EL (cell line): ENCODE measurements at places on chromosomes 7 and 10.

GRCh38 chr7:116259871-116260440 is 49.6 kb downstream of the TES start:
- DNase-seq: peak; percentile 87

- no peak for DNase-seq
Observed at GRCh38 chr10:1644191-1644711, 93.1 kb downstream of the ADARB2 start.

- DNase-seq: no peak
Observed at GRCh38 chr7:69597278-69598076, 798 bp upstream of the AUTS2 start.

GRCh38 chr10:71704816-71705215 is 14.8 kb downstream of the C10orf105 start:
- DNase-seq: no peak

- DNase-seq: no peak
Observed at GRCh38 chr7:30977896-30978564, 14.3 kb downstream of the GHRHR start.

GRCh38 chr10:71366690-71367089 is 30.0 kb upstream of the CDH23 start:
- DNase-seq: no peak

DNA sequence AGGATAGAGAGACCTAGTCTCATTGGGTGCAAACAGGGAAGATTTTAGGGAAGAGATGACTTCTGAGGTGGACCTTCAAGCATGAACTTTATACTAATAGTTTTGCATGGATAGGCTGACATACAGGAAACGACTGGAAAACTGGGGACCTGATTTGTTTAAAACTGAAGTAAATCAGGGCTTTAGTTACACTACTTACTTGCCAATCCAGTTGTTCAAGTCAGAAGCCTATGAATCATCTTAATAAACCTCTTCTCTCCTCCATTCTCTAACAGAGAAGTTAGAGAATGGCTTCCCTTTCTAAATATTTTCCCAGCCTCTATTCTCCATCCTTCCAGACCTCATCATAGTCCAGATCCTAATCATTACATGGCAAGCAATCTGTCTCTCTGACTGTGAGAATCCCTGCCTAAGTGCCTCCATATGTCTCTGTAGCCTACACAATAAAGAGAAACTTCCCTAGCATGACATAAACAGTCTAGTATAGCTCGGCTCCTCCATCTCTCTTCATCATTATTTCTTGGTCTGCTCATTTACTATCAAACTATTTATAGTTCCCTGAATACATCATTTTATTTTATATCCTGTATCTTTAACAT is 55.8 kb downstream of the PRKG1 start:
- no peak for DNase-seq

DNA sequence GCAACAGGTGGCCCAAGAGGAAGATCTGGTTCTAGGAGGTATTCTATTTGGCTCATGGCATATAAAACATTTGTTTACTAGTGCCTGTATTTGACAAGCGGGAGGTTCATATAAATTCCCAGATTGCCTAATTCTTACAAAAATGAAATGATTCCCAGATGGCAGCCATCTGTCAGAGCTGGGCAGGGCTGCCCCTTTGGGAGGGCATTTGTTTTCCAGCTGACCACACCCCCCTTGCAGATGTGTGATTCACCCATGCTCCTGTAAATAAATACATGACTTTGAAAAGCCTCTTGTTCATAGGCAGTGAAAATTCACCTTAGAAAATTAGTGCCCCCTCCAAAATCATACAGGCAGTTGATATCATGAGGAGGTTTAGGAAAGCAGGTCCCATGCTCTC is 8.6 kb downstream of the VWC2 start:
- DNase-seq: no peak

DNA sequence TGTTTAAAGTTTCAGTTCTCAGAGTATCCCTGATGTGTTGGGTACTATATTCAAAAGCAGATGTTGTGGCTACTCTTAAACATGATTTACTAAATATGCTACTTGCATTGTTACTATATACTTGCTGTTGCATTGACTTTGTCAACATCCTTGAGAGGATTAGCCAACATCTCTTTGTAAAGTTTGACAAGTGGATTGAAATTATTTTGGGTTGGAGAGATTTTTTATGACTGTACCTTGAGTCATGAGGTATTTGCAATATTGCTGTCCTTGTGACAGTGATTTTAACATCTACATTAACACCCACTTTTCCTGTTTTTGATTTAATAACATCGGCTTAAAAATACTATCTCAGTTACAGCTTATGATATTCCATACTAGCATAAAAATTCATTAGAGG is 31.9 kb downstream of the MRC1 start:
- DNase-seq: no peak

DNA sequence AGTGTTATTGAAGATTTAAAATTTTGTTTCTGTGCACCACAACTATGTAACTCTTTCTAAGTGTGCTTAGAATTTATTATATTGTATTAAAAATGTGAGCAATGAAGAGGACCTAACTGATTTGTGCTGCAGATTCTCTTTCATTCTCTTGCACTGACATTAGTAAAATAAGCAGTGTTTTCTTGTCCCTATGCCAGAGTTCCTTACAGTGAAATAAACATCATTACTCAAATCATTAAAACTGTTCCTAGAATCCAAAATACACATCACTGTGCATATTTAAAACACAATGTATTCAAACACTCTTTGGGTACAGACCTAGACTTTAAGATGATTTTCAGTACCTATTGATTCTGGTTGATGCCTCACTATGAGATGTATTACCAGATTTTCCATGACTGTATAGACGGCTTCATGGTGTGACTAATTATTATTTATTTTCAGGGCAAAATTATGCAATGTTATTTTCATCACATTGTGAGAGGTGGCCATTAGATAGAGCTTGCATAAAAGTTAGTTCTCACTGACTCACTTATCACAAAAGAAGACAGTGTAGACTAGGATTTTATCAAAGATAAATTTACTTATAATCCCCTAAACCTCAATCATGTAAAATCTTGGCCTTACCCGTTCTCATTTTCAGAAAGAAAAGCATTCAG is 93.4 kb downstream of the PTPRZ1 start:
- no peak for DNase-seq

DNA sequence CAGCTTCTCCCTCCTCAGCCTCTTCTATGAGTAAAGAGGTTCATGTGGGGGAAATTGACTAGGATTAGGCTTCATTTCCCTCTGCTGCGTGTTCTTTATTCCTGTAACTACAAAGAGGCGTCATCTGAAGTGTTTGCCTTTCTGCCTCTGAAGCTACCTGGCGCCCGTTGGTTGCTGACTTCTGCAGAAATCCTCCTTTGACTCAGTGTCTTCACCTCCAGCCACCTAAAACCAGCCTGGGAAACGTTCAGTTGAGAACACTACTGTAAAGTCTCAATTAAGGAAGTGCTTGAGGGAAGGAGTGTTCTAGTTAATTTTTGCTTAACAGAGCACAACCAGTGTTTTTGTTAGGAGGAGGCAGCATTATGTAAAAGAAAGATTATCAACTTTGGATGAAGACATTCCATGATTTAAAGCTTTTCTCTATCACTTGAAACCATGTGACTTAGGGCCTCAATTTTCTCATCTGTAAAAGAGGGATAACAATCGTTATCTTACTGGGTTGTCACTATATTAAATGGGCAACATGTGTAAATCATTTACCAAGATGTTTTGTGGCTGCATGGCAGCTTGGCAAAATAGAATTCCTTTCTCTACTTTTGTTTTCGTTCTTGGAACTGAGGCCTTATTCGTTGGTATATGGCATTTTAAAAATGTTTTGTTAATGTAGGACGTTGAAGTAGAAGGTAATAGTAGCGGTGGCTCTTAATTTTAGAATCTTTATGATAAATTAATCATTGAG is 642.9 kb downstream of the SDK1 start:
- no peak for DNase-seq

- peak; percentile 38 for DNase-seq
Observed at GRCh38 chr10:88992921-88993524, 2.4 kb downstream of the FAS start.

GRCh38 chr10:26903431-26904217 is 42.9 kb upstream of the ABI1 start:
- DNase-seq: no peak

DNA sequence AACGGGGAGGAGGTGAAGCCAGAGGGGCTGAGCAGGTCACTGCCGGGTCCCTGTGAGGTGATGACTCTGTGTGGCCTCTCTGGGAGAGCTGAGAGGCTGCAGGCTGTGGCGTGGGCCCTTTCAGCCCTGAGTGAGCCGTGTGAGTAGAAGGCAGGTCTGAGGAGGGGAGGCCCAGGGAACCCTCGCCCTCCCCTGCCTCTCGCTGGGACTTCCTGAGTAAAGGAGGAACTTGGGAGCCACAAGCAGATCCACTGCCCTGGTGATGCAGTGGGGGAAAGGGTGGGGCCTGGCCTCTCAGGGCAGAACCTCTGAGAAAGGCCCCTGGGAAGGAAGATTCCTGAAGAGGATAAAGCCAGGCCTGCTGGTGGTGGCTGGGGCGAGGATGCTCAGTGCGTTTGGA is 22.8 kb downstream of the EEPD1 start:
- no peak for DNase-seq

GRCh38 chr10:96586419-96587263 is at the start of gene TM9SF3:
TM9SF3 (minus strand) TSS chr10:96587012; CDS start chr10:96586835, 177 bp downstream.
- peak; percentile 93 for DNase-seq

GRCh38 chr7:99311702-99312101 is 14.0 kb upstream of the ARPC1A start:
- DNase-seq: no peak

GRCh38 chr7:124101173-124101768 is 68.4 kb upstream of the TMEM229A start:
- DNase-seq: peak; percentile 8

- no peak for DNase-seq
Observed at GRCh38 chr10:22489467-22489866, 144.2 kb downstream of the SPAG6 start.

DNA sequence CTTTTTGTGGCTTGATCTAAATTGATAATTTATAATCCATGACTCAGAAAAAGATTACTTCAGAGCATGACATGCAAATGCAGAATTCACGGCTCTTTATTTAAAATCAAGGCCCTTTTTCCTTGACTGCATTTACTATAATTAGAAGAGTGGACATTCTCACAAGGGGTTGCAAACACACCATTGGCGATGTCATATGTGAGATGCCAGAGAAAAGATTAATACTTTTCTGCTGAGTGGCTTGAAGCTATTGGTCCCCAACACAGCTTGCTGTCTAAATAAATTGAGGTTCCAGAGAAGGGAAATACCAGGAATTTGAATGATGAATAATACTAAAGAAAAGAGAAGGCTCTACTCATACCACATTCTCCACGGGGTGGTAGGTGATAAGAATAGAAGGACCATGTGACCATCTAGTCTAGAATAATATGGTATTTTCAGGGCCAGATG is 78.7 kb upstream of the ARID5B start:
- peak; percentile 67 for DNase-seq

GRCh38 chr10:17233286-17233991 is 5.4 kb downstream of the VIM start:
- peak; percentile 47 for DNase-seq

GRCh38 chr7:28626624-28627262 is 214.4 kb downstream of the CREB5 start:
- DNase-seq: peak; percentile 47

DNA sequence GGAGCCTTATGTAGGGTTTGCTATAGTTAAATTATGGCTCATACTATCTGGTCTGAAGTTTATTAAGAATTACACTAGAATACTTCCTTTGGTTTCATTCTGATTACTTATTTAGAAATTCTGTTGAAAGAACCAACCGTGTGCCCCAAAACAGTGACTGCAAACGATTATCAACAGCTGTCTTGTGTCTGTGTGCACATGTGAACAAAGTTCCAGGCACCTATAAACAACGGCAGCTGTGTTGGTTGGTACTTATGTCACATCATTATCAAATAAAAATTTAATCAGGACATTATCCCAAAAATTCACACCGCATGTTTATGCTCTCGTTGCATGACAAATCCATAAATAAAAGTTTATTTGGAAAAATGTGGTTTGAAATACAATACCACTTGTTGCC is 80.6 kb downstream of the USP6NL start:
- no peak for DNase-seq

- DNase-seq: no peak
Observed at GRCh38 chr7:40704172-40704571, 569.4 kb downstream of the SUGCT start.

- no peak for DNase-seq
Observed at GRCh38 chr7:131607291-131608115, 51.1 kb upstream of the PODXL start.

DNA sequence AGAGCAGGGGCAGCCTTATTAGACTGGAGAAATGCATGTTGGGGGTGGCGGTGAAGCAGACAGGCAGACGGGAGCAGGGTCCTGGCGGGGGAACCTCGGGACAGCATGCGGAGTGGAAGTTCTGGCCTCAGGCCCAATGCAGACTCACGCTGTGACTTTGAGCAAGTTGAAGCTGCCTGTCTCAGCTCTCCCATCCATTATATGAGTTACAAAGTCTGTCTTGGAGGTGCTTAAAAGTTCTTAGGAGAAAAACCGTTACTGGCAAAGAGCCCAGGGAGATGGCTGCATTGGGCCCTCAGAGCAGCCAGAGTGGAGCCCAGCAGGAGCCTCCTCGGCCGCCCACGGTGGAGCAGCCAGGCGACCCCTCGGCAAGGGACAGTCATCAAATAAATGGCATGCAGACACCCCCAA is 509.5 kb downstream of the PLXNA4 start:
- DNase-seq: peak; percentile 38

DNA sequence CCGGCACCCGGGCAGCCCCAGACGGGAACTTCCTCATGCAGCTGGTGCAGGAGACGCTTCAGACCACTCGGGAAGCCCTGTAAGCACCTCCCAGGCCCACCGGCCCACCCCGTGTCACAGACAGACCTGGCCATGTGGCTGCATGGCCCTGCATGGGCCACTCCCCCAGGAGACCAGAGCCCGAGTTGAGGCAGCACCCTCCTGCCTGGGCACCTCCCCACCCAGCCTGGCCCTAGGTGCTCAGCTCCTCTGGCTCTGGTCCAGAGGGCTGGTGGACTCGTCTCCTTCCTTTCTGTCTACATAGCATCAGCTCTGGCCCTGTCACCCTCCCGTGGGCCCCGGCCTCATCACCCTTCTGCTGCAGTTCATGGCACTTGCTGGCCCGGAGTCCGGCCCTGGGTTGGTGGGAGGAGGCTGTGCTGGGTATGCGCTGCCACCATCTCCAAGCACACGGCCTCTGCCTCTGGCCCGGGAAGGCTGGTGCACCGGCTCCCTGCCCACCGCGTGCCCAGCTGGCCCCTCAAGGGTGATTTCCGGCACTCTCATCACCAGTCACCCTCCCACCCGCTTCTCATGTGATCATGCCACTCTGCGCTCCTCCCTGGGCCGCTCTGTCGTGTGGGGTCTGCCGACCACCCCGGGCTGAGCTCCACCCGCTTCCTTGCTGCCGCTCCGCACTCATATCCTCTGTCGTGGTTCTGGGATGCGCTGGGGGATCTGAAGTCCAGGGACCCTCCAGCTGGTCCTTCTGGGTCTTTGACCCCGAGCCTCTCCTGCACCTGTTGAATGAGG is 53.1 kb upstream of the DPYSL4 start:
- no peak for DNase-seq

DNA sequence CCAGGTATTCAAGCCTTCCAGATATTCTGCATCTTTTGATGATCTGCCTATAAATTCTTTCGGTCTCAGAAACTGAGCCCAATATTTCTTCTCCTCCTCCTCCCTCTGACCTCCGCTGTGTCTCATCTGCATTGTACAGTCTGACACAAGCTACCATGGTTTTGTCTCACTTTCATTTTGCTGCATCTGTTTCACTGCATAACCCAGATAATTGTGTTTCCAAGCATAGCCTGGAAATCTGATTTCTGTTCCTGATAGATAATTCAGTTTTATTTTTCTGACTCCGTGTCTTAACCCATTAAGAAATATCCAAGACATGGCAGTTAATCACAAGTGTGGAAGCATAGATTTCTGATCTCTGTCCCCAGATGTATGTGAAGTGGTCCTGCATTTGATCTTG is 374.2 kb upstream of the SEMA3A start:
- no peak for DNase-seq

- no peak for DNase-seq
Observed at GRCh38 chr10:111338035-111338434, 261.2 kb downstream of the ADRA2A start.
